ENCODE measurements at places on chromosomes 7 and 10.

- no peak for DNase-seq
Measured at GRCh38 chr7:24739306-24739705, 18.0 kb downstream of the GSDME start.

GRCh38 chr7:51636503-51636902 is 319.9 kb upstream of the COBL start:
- DNase-seq = no peak

DNA sequence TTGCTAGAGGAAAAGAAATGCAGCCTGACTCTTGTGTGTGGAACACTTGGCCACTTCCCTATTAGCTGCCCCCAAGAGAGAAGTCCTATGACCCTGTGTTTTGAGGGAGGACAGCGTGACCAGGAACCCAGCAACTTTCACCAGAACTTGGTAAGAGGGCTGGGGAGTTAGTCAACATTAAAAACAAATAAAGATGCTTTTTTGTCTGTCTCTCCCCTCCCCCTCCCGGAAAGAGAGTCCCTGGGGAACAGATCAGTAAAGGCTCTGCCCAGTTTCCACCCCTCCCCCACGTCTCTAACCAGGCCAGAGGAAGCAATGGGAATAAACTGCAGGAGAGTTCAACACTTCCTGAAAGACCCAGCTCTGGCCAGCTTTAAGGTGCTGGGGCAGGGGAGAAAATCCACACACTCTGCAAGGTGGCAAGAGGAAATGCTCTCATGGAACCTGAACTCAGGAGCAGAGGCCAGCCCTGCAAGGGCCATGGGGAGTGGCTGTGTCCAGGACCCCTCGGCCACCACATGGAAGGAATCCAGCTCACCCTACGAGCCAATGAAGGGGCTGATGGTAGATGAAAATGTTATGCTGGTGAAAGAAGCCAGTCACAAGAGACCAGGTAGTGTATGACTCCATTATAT is 21.5 kb downstream of the SH3PXD2A start:
- no peak for DNase-seq

GRCh38 chr7:81075150-81075549 is 156.3 kb upstream of the SEMA3C start:
- no peak for DNase-seq

- no peak for DNase-seq
Measured at GRCh38 chr10:70990681-70991080, 102.3 kb upstream of the PCBD1 start.

DNA sequence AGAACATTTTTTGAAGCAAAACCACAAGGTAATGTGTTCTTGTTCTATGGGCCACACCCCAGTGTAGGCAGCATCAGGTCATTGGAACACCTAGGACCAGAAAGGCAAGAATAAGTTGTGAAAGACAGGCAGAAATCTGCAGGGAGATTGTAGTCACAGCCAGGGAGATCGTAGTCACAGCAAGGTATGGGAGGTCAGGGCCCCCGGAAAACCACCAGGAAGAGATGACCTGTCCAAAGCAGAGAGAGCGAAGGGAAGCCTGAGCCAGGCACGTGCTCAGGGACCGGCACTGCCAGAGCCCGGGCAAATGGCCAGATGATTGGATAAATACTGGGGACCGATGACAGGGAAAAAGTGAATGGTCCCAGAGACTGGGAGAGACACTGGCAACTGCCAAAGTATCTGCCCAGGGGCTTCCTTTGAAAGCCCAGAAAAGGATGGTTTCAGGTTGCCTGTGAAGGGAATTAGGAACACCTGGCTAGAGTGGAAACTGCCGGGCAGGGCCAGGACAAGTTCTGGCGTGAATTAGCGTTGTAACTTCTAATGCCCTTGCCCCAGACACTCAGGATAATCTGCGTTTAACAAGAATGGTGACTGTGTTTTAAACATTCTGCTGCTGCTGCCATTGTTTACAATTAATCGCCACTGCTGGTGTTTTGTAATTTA is 3.9 kb upstream of the NOBOX start:
- DNase-seq = no peak

DNA sequence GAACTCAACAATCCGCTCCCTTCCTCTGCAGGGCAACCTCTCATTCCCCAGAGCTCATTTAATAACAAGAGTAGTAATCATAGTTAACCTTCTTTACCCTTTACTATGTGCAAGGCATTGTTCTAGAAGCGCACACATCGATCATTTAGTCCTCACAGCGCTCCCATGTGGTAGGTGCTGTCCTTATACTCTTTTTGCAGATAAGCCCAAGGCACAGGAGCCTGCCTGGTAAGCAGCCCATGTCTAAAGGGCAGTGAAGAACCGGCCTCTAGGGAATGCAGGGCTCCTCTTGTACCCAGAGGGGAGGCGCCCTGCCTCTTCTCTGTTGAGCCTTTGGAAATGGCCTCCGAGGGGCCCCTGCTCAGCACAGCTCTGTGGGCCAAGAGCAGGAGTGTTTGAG is 14.3 kb downstream of the CHST3 start:
- no peak for DNase-seq

- DNase-seq = no peak
Measured at GRCh38 chr7:6284461-6285360, 12.3 kb upstream of the CYTH3 start.

- no peak for DNase-seq
Measured at GRCh38 chr7:117193564-117193963, 129.3 kb downstream of the WNT2 start.

DNA sequence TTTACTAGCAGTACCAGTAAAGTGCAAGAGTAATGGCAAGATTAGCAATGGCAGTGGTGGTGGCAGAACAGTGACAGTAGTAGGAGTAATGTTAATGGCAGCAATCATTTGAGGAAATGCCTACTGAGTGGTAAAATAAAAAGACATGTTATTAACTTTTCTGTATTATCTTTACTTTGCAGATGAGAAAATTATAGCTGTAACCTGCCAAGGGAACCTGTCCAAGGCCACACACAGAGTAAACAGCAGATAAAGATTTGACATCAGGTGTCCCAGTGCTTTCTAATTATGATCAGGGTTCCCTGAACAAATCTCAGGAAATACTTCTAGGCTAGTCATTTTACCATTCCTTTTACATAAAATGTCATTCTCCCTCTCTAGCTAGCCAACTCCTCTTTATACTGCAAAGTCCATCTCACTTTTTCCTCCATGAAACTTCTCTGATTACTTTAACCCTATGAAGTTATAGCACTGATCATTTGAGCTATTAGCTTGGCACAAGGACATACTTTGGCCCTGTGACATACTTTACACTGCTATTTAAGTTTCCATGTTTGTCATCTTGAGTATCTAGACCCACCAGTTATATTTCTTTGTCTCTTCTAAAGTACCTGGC is 219.1 kb downstream of the TAX1BP1 start:
- no peak for DNase-seq

DNA sequence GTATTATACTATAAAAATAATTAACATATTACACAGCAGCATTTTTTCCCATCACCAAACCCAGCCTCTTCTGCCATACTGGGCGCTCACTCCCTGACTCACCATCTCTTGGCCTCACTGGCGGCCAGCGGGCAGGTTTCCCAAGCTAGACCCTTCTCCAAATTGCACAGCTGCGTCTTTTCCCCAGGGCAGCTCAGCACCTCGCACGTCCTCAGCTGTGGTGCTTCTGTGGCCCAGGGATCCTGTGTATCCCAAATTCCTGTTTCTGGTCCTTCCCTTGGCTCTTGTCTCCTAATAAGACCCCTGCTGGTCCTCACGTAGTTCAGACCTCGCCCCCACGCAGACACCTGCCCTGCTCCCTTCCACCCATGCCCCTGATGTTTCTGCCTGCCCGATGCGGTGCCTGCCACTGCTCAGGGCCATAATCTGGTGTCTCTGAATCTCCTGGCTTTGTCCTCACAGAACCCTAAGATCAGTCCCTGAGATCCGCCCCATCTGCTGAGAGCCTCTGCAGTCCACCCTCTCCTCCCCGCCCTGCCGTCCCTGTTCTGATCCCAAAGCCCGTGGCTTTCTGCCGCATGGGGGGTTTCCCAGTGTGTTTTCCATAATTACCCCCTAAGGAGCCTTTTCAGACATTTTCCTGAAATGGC is 290.1 kb downstream of the TCERG1L start:
- no peak for DNase-seq
